ENCODE measurements at places on chromosomes 3 and 15.

GRCh38 chr3:71389911-71390573 lies 193.5 kb downstream of the FOXP1 start:
- no peak for DNase-seq

GRCh38 chr3:193148688-193149473 lies 92.1 kb upstream of the PLAAT1 start:
- no peak for DNase-seq

GRCh38 chr3:75951941-75952340 lies 166.6 kb upstream of the ZNF717 start:
- DNase-seq = no peak

GRCh38 chr15:70670680-70671079 lies 92.7 kb downstream of the UACA start:
- DNase-seq = no peak

DNA sequence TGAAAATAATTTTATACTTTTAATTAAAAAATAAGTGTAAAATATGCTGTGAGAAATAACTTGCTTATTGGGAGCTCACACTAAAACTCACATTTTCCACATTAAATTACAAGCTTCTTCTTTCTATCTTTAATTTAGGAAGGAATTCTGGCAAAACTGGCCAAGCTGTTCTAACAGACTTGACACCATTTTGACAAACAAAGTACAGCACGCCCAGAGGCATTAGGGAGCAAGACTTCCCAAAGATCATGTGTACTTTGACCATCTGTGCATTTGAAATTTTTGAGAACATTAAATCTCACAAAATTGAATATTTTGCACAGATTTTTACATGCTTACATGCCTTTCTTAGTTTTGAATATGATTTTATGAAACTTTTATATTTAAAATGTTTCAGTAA lies 1288.4 kb upstream of the CADM2 start:
- no peak for DNase-seq

GRCh38 chr3:125024817-125025216 lies 31.0 kb downstream of the HEG1 start:
- no peak for DNase-seq

GRCh38 chr15:52677593-52678467 lies 1.4 kb downstream of the ATOSA start:
- DNase-seq = no peak

- no peak for DNase-seq
Measured at GRCh38 chr3:10468613-10469354, 36.6 kb downstream of the ATP2B2 start.

DNA sequence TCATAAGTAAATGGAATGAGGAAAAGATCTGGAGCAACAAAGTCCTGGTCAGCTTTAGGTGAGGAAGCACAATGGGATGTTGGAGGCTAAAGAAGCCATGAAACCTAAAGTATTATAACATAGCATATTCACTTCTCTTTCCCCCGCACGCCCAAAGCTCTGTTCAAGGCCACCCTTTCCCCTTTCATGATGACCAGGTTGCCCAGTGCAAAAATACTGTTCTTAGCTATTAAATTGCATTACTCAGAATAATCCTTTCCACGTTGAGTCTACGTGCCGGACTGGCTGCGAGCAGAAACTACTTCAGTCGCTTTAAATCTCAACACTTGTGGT lies 589 bp upstream of the MAPKBP1 start:
- no peak for DNase-seq

GRCh38 chr3:56115698-56116097 lies 352.6 kb downstream of the ERC2 start:
- no peak for DNase-seq

DNA sequence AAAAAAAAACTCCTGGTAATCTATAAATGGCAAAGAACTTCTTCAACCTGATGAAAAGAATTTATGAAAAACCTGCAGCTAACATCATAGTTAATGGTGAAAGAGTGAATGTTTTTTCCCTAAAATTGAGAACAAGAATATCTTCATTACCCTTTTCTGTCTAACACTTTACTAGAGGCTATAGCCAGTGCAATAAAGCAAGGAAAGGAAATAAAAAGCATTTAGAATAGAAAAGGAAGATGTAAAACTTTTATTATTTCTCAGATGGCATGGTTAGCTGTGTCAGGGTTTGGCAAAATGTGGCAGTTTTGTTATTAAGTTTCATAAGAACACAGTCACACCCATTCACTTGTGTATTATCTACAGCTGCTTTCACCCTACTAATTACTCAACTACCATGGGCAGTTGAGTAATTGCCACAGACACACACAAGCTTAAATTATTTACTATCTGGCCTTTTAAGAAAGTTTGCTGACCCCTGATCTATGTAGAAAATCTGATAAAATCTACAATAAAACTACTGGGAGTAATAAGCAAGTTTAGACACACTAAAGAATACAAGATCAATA lies 465.1 kb downstream of the MAGI1 start:
- DNase-seq = no peak

DNA sequence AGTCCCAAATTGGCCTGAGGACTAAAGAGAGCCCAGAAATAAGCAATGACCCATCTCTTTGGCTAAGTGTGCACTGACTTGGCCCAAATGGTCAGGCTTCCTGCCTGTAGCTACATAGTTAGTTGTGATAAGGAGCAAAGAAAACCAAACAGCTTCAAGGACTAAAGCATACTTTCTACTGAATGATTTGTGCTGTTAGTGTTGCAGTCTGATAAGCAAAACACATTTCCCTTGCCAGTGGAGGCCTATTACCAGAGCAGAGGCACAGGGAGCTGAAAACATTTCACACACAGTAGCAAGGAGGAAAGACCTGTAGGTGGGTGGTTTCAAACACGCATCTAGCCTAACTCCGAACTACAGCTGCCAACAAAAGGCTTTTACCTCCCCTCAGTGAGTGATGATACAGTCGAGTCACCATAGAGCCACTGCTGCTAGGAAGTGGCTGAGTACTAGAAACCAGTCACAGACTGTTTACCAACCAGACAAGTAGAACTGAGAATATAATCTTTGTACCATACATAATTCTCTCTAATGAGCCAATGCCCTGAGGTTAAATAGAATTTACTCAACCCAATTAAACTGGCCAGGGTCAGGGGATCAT lies 222.3 kb upstream of the THBS1 start:
- DNase-seq = no peak

- DNase-seq = no peak
Measured at GRCh38 chr15:67717776-67718175, 107.5 kb upstream of the SKOR1 start.

GRCh38 chr15:80484333-80484864 lies 80.2 kb downstream of the ARNT2 start:
- DNase-seq = no peak

GRCh38 chr3:174268586-174268985 lies 590.5 kb upstream of the NAALADL2 start:
- DNase-seq = no peak

DNA sequence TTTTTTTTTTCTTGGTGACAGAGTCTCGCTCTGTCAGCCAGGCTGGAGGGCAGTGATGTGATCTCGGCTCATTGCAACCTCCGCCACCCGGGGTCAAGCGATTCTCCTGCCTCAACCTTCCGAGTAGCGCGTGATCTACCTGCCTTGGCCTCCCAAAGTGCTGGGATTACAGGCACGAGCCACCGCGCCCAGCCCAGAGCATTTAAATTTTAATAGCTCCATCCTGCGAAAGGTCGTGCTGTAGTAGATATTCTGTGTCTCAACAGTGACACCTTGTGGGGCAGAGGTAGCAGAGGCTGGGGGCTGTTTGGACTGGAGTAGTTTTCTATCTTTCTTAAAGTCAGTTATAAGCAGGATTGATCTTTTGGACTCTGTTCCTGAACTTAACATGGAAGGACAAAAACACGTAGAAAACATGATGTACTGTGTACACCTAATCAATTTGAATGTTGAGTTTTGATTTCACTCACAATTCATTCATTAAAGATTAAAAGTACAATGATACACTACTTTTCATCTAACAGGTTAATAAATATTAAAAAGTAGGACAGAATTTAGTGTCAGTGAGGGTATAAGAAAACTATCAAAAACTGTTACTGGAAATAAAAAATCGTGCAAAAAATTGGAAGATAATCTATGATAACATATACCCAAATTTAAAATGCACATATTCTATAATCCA lies 11.0 kb upstream of the PDCD6IP start:
- peak; percentile 44 for DNase-seq

- DNase-seq = no peak
Measured at GRCh38 chr15:35991386-35991785, 445.4 kb upstream of the DPH6 start.

DNA sequence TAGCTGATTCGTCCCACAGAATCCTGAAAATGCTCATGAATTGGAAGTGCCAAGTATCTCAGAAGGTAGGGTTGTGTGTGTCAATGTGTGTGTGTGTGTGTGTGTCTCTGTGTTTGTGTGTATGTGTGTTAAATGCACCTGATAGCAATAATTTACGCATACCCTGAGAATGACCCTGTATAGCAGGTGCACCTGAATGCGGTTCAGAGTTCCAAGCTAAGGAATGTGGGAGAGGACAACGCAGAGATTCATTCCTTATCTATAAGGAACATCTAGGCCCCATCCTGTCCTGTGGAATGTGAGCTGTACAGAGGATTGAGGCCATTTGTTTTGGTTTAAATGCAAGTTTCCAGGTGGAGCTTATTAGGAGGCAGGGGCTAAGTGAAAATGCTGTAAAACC lies 49.1 kb upstream of the NEDD4 start:
- DNase-seq = no peak

DNA sequence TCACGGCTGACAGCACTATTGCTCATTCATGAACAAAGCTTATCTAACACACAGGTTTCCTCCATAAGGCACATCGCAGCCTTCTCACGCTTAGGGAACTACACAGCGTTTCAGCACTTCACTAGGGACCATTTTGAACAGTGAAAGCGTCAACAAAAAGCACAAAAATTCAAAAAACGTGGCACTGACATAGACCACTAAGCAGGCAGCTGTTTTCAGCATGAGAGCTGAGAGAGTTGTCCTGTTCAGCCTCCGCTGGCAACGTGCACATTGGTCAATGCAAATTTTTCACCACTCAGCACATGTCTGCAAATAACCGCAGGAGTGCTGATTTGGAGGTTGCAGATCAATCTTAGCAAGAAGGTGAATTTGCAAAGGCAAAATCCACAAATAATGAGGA lies 109.2 kb downstream of the LRRK1 start:
- DNase-seq = no peak

- no peak for DNase-seq
Measured at GRCh38 chr15:80576519-80577090, 118.5 kb upstream of the ABHD17C start.

GRCh38 chr3:26838026-26838425 lies 215.5 kb downstream of the LRRC3B start:
- no peak for DNase-seq

DNA sequence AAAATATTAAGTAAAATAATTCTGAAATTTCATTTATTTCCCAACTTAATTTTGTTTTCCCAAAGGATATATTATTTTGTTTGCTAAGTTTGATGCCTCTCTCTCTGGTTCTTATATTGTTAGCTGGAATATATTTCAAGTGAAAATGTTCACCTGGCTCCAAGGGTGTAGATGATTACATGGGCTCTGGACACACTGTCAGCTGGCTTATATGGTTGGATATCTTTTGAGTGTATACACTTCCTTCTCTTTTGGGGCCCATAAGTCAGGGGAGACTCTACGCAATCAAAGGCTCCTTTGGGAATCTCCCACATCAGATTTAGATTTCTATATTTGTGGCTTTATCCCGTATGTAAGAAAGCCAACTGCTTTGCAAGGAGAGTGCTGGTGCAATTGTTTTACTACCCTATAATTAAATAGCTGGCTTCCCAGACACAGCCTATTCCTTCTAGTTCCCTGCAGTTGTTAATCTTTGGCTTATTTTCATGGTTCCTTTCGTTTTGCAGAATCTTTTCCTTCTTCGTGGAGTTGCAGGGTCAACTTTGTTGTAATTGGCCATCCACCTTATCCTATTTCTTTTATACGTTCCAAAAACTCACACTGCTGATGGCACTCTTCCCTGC lies 225.7 kb downstream of the DPH6 start:
- no peak for DNase-seq

GRCh38 chr3:32498252-32498651 lies 4.4 kb downstream of the CMTM6 start:
- DNase-seq = no peak

DNA sequence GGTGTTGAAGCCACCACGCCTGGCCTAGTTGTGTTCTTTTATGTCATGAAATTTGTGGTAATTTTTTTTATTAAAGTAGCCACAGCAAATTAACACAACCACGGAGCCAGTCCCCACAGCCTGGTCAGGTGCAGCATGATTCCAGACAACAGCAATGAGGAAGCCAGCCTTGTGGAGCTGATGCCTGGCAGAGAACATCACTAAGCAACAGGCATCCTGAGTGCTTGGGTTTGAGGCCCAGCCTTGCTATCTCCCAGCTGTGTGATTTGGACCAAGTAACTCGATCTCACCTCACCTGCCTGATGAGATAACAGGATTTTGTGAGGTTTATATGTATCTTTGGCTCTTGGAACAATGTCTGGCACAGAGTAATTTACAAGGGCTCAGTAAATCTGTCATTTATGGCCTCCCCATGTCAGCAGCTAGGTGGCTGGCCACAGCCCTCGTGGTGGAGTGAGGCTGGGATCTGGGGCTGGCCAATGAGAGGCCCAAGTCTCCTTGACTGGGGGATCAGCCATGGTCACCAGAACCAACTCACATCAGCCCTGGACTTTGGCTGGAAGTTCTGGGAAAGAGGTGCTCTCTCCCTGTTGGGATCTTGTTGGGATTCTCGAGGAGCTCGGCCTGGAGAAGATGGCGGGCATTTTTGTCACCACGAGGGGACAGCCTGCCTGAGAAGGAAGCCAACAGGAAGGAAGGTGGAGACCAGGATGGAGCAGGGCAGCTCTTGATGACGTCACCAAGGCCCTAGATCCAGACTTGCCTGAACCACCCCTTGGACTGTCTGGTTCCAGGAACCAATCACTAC lies 22.8 kb upstream of the FLNB start:
- no peak for DNase-seq

DNA sequence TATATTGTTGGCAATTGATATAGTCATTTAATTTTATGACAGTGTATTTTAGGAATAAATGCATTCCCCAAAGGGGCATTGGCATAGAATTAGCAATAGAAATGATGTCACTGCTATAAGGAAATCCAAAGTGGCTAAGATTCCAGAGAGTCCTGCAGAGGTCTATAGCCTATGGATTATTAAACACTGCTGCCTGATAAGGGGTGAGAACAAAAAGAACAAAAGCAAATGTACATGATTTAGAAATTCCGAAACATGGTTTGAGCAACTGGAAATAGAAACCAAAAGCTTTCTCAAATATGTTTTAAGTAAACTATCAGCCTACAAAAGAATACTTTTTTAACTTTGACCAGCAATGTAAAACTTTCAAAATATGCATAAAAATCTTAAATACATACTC lies 280.1 kb upstream of the RASGRP1 start:
- DNase-seq = no peak

DNA sequence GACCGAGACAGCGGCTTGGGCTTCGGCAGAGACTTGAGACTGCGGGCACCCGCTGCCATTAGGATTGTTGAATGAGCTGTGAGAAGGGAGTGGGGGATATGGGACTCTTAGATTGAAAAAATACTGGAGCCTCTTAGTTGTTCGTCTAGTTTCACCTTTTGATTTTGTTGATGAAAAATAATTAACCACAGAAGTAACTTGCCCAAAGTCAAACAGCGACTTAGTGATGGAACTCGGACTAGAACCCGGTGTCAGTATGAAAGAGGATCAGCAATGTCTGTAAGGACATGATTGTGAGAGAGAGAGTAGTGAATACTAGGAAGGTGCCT lies 510 bp upstream of the GOLGB1 start:
- DNase-seq = no peak

- no peak for DNase-seq
Measured at GRCh38 chr3:196969134-196969659, 564 bp upstream of the PIGZ start.

All from left renal pelvis (tissue), 4 donors.